NCI-H460 (cell line): ENCODE measurements at places on chromosomes 5 and 9.

- no peak for DNase-seq
Observed at GRCh38 chr9:88653406-88653805, 118.4 kb downstream of the NXNL2 start.

GRCh38 chr9:112093147-112093869 lies 81.8 kb downstream of the SUSD1 start:
- no peak for DNase-seq

DNA sequence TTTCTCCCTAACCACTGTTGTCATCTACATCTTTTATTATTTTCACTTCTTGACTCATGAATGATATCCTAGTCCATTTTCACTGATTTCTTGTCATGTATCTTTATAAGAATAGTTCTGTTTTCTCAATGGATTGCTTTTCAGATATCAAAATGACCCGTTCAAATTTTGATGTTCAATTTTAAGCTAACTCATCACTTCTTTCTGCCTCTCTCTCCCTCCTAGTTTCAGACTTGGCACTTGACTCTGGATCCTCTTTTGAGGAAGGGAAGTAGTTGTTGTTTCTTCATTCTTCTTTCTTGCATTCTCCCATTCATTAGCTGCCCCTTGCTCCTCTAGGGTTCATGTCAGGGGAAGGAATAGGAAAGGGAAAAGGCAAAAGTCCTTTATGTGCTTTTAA lies 23.7 kb downstream of the CSNK1G3 start:
- no peak for DNase-seq

DNA sequence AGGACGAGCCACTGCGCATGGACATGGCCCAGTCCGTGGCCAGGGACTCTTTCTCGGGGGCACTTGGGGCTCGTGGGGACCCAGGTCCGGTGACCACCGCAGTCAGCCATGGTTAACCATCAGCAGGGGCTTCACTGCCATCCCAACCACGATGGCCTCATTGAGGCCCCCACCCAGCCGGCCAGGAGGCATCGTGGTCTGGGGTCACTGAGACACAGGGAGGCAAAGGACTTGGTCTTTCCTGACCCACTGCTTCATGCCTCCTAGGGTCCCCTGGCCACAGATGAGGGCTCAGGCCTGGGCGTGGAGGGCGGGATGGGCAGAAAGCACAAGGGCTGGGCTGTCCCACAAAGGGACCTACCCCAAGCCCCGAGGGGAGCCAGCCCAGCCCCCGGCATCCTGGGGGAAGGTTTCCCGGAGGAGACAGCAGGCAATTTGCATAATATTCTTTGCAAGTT lies 6.6 kb downstream of the NACC2 start:
- DNase-seq = no peak

DNA sequence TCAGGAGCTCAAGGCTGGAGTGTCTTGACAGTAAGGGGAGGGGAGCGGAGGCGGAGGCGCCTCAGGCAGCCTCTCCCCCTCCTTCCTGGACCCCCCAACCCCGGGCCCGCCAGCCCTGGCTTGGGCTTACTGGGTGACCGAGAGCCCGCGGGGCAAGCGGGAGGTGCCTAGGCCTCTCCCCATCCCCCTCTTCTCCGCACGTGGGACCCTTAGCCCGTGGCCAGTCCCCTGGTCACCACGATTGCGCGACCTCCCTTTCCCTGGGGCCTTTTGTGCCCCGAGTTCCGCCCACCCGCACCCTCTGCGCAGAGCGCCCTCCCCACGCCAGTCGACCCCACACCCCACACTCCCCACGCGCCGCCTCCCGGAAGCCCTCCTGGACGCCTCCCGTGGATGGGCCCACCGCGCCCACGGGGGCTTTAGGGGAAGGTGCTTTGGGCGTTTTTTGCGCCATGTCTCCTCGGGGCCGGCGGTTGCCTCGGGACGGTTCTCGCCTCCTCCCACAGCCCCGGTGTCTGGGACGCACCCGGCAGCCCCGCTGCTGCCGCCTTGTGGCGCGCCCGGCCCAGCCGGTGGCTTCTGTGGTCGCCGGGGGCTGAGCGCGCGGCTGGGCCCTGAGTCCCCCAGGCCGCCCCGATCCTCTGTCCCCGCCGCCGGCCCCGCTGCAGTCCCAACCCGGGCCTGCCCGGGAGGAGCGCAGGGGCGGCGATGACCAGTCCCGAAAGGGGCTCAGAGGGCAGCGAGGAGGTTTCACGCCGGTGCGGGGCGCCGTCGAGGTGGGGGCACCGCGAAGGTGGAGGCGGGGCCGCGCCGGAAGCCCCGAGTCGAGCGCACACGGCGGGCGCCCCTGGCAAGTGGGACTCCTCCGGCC lies 3.2 kb downstream of the TOR4A start:
- DNase-seq = no peak
